ENCODE measurements at places on chromosomes 12 and 14.
A peak's percentile ranks its signal among the peaks of the same experiment; 100 is the strongest.

DNA sequence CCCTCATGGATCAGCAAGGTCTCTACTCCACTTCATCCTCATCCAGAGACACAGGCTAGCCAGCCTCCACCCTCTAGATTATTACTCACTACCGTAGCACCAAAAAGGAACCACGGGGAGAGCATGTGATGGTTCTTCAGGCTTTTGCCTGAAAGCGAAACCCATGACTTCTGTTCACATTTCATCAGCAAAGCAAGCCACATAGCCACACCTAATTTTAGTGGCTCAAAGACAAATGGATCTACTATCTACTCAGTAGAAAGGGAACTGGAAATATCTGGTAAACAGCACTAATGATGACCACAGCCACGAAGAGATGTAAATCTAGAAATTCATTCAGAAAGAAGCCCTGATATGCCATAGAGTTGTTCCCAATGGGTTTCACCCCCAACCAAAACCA lies 51.4 kb downstream of the VCPKMT start:
- peak; percentile 94 for DNase-seq

GRCh38 chr14:24422694-24423601 lies 6.5 kb downstream of the CBLN3 start:
- DNase-seq = no peak

DNA sequence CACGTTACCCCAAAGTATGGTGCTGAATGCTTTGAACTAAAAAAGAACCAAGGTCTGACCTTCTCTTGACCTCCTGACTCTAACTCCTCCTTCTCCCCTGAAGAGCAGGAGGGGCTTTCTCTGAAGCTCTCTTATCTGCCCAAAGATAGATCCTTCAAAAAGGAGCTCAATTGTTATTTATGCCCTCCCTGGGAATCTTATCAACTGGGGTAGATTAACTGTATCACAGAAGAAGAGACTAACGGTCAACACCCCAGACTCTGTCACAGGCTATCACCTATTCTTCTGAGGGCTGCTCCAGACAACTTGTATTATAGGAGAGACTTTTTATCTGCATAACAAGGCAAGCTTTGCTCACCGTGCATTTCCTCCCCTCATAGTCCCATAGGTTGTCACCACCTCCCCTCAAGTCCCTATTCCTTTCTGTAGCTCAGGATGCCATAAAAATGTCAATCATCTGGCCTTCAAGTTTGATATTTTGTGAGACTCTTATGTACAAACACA lies 86.6 kb downstream of the PAPLN start:
- DNase-seq = no peak

GRCh38 chr12:99055299-99055698 lies 410.2 kb downstream of the APAF1 start:
- DNase-seq = no peak

GRCh38 chr14:69333791-69334337 lies 64.2 kb downstream of the ERH start:
- no peak for DNase-seq

GRCh38 chr14:101456246-101457175 lies 104.8 kb upstream of the DIO3 start:
- no peak for DNase-seq

GRCh38 chr12:104168596-104168995 lies 30.6 kb upstream of the NFYB start:
- no peak for DNase-seq

- DNase-seq = no peak
Observed at GRCh38 chr12:51343201-51343600, 3.3 kb downstream of the CELA1 start.

- no peak for DNase-seq
Observed at GRCh38 chr12:113167868-113168267, 17.4 kb downstream of the DDX54 start.

GRCh38 chr12:53995002-53995377 lies 5.0 kb upstream of the HOXC9 start:
- DNase-seq = no peak

- peak; percentile 4 for DNase-seq
Observed at GRCh38 chr14:90452366-90452765, 55.5 kb downstream of the CALM1 start.

DNA sequence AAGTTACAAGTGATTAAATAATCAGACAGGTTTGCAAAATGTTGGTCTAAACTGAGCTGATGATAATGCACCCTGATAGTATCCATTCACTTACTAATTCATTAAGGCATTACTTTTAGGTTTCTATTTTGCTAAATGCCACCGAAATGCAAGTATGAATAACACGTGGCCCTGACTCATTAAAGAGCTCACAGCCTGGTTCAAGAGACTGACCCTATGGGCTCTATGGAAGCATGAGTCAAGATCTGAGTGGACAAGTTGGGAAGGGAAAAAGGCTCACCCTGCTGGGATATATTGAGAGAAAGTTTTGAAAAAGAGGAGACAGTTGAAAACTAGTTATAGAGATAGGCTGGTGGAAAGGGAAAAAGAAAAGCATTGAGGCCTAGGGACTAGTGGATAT lies 14.8 kb upstream of the LRRC9 start:
- DNase-seq = no peak

- DNase-seq = no peak
Observed at GRCh38 chr14:23941230-23941629, 12.3 kb upstream of the DHRS4 start.

DNA sequence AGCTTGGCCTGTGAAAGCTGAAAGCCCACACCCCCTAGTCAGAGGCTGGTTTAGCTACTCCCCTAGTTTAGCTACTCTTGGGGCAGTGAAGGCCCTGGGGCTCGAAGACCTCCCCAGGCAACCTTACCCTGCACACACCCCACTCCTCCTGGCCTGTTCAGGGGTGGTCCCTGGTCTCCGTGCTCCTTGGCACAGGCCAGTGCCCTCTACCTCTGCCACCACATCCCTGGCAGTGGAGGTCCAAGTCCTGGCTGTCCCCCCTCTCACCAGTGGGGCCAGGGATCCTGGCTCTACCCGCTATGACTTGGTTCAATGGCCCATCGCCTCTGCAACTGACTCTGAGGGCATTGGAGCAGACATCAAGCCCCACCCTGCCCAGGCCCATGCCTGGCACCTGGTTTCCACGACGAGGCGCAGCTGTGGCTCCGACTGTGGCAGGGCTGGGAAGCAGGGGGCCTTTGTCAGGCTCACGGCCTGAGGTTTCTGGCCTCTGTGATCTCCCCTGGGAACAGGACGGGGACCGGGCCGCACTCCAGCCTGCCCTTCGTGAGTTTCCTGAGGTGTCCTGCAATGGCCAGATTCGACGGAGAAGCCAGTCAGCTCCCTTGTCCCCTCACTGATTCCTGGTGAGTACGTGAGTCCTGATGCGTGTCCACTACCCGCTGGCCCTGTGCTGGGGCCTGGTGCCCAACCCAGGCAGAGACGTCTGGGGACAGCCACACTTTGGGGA lies 5.7 kb downstream of the TMEM121 start:
- no peak for DNase-seq

- peak; percentile 12 for DNase-seq
Observed at GRCh38 chr12:80472911-80473500, 29.0 kb downstream of the PTPRQ start.

GRCh38 chr14:21093769-21094681 lies 4.4 kb downstream of the ZNF219 start:
- no peak for DNase-seq

GRCh38 chr14:24079491-24080141 lies 8.3 kb downstream of the CPNE6 start:
- no peak for DNase-seq

DNA sequence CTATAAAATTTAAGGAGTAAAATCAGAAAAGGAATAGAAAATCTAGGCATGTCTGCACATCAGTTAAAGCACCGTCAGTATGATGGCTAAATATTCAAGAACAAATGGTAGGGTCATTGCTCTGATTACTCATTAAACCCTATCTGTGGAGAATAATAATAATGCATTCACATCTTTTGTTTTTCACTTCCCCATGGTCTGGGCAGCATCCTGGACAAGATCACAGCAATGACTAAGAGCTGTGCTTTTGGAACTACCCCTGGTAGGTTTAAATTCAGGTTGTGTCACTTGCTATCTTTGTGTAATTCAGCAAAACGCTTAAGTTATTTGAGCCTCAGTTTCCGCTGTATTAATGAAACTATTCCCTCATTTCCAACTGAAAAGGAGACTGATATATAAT lies 33.1 kb downstream of the C12orf42 start:
- DNase-seq = no peak

DNA sequence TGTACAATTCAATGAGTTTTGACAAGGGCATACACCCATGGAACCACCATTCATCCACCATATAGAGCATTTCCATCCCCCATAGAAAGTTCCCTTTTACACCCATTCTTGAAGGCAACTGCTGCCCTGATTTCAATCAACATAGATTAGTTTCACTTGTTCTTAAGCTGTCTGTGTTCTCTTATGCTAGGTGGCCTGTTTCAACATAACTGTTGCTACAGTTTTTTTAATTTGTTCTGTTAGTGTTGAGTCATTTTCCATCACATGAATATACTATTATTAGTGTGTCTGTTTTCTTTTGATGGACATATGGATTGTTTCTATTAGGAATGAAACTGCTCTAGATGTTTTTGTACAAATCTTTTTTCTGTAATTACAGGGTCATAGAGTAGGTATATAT lies 123.4 kb downstream of the PTPRQ start:
- DNase-seq = no peak

DNA sequence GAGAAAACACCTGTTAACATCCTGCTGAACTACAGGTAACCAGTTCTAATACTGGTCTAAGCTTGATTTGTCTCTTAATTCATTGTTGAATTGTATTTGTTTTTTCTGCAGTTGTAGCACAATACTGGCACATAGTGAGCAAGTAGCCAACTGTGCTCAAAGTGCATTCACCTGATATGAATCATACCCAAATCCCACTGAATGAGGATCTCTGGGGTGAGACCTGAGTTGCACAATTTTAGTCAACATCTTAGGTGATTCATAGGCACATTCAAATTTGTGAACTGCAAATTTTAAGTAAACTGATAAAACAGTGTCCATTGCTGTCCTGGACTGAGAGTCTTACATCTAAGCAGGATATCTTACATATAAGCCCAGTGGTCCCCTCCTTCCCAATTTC lies 12.8 kb downstream of the KCNC2 start:
- no peak for DNase-seq

DNA sequence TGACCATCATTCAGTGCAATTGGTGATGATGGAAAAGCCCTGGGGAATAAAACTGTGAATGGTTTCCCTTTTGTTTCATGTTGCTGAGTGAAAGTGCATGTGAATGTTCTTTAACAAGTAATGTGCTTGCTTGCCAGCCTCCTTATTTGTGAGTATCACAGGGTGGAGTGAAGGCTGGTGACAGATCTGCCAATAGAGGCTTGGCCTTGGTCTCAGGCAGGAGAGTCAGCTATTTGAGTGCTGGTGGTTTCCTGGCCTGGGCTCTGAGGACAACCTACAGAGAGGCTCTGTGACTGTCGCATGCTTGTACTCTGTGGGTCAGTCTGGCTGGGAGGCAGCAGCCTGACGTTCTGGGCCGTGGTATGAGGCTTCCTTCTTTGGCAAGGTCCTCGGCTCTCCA lies 20.7 kb downstream of the KRT85 start:
- DNase-seq = no peak

DNA sequence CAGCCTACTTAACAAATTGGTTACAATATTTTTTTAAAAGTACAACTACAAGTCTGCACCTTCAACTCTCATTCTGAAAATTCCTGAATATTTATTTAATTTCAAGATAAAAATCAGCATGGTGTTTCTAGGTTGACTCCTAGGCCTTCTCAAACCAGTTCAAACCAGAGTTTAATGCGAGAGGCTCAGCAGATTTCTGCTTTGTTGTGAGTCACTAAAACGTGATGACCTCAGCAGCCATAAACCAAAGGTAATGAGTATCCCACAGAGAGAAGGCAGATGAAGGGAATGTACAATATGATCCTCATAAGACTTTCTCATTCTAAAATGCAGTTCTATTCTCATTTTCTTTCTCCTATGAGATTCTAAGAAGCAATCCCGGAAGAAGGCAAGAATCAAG lies 1.5 kb downstream of the PRDM4 start:
- peak; percentile 75 for DNase-seq

DNA sequence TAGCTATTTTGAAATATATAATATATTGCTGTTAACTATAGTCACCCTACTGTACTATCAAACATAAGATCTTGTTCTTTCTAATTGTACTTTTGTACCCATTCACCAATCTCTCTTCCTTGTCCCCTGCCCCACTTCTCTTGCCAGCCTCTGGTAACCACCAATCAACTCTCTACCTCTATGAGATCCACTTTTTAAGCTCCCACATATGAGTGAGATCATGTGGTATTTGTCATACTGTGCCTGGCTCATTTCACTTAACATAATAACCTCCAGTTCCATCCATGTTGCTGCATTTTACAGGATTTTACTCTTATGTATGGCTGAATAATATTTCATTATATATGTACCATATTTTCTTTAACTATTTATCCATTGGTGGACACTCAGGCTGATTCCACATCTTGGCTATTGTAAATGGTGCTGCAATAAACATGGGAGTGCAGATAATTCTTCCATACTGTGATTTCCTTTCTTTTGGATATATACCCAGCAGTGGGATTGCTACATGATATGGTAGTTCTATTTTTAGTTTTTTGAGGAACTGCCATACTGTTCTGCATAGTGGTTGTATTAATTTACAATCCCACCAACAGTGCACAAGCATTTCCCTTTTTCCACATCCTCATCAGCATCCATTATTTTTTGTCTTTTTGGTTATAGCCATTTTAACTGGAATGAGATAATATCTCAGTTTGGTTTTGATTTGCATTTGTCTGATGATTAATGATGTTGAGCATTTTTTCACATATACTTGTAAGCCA lies 33.5 kb upstream of the SPIC start:
- DNase-seq = no peak

DNA sequence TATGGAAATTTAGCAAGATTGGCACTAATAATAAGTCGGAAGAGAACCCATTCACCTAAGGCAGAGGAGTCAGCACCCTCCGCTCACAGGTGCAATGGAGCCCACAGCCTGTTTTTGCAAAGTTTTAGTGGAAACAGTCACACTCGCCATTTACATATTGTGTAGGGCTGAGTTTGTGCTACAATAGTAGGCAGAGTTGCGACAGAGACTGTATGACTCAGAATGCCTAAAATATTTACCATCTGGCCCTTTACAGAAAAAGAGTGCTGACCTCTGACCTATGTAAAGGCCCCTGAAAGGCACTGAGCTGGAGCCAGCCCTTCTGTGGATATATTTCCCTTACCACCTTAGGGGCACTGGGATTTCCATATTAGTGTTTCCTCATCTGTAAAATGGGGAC lies 79.0 kb downstream of the PRIMA1 start:
- DNase-seq = no peak

DNA sequence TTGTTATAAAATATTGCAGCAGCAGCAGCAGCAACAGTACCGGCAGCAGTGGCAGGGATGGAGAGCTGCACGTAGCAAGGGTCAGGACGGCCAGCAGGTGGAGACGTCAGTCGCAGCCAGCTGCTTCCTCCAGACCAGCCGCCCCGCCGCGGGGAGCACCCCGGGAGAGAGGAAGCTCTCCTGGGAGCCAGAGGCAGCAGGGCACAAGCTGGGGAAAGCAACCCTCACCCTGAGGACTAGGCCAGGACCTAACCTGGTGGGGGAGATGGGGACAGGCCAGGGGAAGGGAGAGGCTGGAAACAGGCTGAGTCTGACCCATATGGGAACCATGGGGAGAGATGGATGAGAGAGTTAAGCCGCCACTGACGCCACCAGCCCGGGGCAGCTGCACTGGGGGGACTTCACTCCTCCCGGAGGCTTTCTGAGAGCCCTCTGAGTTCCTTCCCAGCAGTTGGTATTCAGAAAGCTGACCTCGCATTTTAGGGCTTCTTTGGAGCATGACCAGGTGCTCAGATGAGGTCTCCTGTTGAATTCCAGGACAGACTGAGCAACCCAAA lies 56.3 kb downstream of the SPTB start:
- peak; percentile 62 for DNase-seq
